H54 (cell line): ENCODE measurements at places on chromosomes 6 and 20.

DNA sequence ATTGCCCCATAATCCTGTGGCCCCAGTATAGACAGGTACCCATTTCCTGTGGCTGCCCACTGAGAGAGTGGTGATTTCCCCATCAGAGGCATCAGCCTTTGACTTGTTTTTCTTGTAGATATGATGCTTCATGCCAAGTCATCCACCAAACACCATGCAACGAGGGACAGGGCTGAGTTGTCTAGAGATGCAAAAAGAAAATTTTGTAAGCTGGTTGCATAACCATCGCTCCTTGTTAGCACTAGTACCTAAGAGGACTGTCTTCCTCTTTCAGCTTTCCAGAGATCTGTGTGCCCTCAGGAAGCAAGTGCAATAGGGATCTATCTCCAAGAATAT, 166.8 kb downstream of the BCAS1 start:
- no peak for DNase-seq

DNA sequence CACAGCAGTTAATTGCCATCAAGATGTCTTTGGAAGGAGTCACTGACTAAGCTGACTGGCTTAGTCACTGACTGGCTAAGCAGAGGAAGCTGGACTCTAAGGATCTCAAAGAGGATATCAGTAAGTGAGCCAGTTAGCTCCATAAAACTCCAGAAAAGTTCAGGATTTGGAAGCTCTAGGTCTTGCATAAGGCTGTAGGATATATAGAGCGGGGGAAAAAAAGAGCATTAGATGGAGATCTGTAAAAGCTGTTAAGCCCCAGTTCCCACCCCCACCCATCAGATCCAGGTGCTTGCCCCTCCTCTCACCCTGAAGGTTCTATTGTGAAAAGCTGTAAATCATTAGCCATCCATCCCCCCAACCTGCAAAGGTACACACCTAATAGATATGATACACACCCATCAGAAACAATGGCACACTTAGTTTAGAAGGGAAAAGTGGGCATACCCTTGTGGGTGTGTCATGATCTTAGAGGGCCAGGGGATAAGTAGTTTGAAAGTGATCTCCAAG, 32.2 kb downstream of the CARMIL1 start:
- peak; percentile 26 for DNase-seq

- no peak for DNase-seq
Measured at GRCh38 chr20:6490849-6491248, 276.6 kb upstream of the BMP2 start.

DNA sequence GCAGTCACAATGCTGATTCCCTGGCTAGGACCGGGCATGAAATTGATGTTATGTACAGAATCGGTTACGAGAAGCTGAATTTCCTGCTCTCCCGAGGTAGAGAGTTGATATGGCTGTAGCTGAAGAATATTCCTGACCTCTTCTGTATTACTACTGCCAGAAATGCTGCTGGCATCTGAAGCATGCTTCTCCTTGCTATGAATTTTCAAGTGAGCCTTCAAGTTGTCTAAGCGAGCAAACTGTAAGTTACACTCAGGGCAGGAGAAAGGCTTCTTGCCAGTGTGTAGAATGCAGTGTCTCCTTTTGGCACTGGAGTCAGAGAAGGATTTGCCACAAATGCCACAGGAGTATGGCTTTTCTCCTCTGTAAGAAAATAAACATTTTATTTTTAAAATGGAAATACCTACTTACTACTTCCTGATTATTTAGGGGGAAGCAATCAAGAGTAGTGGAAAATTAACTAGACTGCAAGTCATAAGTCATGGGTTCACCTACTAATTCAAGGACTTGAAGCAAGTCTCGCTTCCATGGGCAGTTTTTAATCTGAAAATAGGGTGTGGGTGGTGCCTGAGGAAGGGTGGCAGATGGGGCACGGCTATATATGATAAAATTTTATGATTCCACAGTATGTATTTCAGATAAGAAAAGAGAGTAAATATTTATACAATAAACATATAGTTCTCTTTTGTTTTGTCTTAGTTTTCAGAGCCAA, 10.8 kb upstream of the MICAL1 start:
- DNase-seq, result no peak

- DNase-seq, result no peak
Measured at GRCh38 chr6:14055541-14055940, 62.0 kb upstream of the CD83 start.

GRCh38 chr6:146859795-146860495, 261.2 kb downstream of the ADGB start:
- DNase-seq, result no peak

DNA sequence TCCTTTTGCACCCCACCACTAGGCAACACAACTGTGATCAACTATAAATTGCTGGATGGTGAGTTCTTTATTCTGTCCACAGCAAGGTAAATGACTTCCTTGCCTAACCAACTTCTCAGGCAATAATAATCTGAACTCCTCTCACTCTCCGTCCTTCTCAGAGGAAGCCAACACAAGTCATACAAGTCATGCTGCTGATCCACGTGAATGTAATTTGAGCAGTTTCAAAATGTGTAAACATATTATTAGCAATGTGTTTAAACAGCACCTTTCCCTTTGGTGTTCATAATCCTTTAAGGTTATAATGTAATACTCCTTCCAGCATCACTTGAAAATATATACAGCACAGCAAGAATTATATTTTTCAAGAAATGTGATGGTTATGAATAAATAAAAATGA, 127.9 kb downstream of the QRSL1 start:
- no peak for DNase-seq

- no peak for DNase-seq
Measured at GRCh38 chr6:122697458-122697857, 82.1 kb upstream of the FABP7 start.

DNA sequence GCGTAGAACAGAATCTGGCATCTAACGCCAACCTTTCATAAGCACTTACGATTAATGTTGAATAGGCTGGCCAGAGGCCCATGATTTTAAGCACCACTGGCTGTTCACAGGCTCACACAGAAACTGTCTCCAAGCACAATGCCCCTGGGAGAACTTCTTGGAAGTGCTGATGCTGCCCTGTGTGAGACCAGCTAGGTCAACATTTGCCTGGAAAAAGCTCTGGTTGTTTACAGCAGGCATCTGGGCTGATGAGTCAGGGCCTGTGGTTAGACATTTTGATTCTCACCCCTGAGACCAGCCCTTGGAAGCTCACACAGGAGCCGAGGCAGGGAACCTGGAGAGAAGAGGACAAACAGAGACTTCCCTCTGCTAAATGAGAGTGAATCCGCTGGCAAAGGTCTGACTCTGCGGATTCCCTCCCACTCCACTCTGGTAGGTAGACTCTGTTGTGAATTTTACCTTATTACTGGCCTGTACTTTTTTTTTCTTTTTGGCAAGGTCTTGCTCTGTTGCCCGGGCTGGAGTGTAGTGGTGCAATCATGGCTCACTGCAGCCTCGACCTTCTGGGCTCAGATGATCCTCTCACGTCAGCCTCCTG, 6.8 kb upstream of the SULF2 start:
- peak; percentile 72 for DNase-seq

GRCh38 chr6:146650799-146651481, 52.2 kb downstream of the ADGB start:
- DNase-seq, result no peak

DNA sequence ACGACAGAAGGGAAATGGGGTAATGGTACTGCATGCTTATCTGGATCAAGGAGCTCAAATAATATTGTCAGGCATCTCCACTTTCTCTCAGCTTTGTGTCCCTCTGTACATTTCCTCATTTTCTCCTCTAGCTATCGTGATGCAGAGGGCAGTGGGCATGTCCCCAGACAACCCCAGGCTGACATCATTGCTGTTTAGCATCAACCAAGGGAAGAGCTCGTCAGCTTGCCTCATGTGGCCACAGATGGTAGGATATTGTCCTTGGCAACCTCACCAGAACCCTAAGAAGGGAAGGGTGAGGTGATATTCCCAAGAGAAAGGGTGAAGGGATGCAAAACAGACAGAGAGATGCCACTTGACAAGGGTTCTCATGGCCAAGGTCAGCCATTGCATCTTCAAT, 58.3 kb downstream of the MAFB start:
- DNase-seq, result no peak

GRCh38 chr6:148263961-148264360, 78.7 kb upstream of the SASH1 start:
- no peak for DNase-seq

DNA sequence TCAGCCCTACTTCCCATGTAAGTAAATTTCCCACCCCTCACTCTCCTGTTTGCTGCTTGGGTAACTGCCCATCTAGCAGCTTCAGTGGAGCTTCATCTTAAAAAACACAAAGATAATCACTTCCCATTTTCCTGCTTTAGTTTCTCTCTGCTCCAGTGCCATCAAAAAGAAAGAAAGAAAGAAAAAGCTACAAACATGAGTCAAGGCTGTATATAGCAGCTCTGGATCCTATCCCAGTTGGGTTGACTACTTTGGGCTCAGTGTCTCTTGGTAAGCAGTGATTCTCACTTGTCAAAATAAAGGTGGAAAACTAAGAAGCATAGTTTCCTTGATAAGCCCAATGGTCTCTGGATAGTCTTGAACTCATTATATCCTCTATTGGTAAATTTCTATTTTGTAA, 48.7 kb upstream of the SRPK1 start:
- DNase-seq, result no peak

GRCh38 chr6:160254467-160255312, 3.9 kb downstream of the SLC22A2 start:
- no peak for DNase-seq

- no peak for DNase-seq
Measured at GRCh38 chr6:149266659-149267058, 50.9 kb upstream of the TAB2 start.

DNA sequence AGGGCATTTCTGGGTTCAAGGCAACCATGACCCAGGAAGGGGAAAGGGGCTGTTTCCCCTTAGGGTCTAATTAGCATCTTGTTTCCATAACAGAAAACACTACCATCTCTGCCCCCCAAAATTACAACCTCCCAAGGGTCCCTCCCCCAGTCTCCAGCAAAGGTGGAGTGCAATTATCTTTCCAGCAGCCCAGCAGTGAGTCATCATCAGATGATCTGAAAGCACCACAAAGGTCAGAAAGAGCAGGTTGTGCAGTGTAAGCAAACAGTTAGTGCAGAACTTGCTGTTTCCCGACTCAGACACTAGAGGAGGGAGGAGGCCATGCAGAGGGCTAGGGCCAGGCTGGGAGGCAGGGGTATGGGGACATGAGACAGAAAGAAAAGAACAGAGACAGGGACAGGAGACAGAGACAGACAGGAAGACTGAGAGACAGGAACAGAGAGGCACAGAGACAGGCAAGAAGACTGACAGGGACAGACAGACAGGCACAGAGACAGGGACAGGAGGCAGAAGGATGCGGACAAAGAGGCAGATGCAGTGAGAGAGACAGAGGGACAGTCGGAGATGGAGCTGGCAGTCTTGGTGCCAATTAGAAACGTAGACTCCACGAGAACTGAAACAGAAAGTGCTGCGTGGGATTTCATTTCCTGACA, 62.5 kb downstream of the PYGB start:
- peak; percentile 77 for DNase-seq

DNA sequence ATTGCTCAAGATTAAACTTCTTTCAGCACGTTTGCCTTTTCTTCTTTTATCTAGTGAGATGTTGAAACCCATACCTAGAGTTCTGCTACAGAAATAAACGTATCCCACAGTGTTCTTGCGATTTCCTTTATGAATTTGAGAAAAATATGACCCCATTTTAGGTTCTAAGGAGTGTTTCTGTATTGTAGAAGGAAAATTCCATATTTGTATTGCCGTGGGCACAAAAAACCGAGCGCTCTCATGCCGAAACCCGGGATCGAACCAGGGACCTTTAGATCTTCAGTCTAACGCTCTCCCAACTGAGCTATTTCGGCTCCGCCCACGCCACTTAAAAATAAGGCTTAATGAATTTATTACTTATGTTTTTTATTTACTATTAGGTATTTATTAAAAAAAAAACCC, 23.7 kb downstream of the ZNF311 start:
- DNase-seq, result no peak

GRCh38 chr20:2750491-2751251, 49.8 kb downstream of the CPXM1 start:
- no peak for DNase-seq

- no peak for DNase-seq
Measured at GRCh38 chr6:127510876-127511275, 8.3 kb downstream of the MTCL3 start.
